Thoracic aorta (tissue), 2 donors: ENCODE measurements at places on chromosomes 12 and 14.

DNA sequence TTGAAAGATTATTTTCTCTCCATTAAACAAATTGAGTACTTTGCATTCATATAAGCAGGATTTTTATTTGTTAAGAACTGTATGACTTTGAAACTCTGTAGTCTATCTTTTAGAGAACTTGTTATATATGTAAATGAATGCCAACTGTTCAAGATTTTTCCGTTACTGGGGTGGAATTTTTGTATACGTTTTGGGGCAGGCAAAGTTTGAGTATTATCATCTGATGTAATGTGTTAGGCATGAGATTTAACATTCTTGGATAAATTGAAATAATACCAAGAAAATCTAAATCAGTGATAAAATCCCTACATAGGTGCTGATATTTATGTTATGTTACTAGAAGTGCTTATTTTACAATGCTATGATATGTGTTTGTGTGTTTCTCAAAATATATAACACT is 8.4 kb downstream of the CNOT2 start:
- no peak for DNase-seq

DNA sequence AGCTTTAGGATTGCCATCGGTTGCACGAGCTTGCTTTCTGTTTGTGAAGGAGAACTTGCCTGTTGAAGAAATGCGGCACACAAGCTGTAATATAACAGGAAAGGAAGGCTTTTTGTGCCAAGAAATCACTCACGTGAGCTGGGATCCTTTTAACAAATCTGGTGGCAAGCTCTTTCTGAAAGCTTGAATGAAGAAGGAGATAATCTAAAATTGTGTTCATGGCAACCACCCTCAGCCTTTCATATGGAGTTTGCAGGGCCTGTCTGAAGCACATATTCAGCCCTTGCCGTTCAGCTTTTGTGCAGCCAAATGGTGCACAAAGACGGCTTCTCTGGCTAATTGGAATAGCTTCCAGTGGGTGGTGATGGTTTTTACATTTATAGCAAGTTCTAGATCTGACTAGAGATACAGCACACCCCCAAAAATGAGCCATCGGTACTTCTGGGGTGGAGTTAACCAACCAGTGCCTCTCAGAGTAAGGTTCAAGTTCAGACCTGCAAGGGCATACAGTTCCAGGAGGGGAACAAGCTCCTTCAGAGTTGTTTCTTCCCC is 107.4 kb downstream of the AEBP2 start:
- DNase-seq = no peak

DNA sequence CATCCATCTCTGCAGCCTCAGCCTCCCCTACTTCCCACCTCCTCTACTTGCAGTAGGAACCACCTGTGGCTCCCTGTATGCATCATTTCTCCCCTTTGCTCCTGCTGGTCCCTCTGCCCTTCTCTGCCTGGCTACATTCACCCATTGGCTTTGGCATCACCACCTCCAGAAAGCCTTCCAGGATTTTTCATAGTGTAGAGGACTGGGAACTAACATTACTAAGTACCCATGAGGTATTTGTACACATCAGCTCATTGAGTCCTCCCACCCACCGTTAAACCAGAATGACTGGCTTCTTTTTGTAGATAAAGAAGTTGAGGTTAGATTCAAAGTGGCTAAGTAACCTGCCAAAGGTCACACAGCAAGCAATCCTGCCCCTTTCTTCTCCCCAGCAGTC is 17.1 kb downstream of the SYNE3 start:
- no peak for DNase-seq

GRCh38 chr12:4133636-4134447 is 139.7 kb upstream of the CCND2 start:
- DNase-seq = no peak

DNA sequence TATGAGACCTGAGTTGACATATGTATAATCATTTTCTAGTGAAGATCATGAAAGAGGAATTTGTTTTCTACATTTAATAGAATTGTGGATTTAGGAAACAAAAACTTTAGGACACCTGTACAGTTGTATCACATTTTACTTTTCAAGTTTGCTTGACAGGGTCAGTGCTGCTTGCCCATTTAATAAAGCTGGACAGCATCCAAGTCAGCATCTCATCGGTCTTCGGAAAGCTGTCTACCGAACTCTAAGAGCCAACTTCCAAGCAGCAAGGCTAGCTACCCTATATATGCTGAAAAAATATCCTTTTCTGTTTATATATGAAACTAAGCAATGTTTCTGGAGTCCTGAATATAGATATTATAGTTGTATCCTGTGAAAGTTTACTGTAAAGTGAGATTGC is 52.3 kb downstream of the VEZT start:
- DNase-seq = no peak

DNA sequence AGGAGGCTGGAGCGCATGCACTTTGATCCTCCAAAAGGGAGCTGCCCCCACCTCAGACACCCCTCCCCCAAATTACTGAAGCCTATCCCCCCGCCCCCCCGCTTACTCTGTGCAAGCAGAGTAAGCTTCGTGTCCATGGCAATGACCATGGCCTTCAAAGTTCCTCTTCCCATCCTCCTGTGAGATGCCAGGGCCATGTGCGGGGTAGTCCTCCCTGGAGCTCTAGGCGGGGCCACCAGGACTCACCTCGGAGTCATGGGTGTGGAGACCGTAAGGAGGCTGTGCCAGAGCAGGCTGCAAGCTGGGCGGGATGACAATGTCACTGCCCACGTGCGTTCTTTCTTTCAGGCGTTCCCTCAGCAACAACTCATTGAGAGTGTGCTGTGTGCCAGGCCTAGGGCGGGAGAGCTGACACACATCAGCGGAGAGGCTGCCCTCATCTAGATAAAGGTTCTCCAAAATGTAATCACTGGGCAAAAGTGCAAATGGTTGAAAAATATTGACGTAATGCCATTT is 66.8 kb downstream of the C14orf132 start:
- no peak for DNase-seq

DNA sequence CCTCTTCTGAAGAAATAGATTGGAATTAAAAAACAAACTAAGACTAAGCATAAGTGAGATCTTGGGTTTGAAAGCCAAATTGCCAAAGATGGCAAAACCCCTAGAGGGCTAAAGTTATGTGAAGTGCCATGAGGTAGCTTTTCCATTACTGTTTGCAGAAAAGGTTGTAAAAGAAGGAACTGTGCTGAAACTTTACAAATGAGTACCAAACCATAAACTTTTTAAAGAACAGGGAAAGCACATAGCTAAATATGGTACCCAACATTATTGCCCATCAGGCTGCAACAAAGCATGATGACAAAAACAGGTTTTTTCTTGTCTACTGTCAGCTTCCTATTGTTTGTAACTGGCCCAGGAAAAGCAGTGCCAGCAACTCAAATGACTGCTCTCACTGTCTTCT is 224.2 kb downstream of the RAD51B start:
- no peak for DNase-seq

DNA sequence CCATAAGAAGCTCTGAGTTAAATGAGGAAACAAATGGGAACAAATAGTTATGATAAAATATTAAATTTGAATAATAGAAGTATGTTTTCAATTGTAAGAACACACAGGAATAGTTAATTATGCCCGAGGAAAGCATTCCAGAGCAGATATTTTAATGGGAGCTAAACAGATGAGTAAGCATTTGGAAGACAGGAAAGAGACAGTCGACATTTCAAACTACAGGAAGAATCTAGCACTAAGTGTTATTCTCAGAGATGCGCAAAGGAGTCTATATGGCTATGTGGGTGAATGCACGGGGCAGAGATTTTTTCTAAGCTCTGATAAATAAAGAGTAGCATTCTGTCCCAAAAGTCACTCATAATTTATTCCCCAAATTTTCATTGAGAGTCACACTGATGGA is 64.5 kb upstream of the SSTR1 start:
- DNase-seq = no peak

DNA sequence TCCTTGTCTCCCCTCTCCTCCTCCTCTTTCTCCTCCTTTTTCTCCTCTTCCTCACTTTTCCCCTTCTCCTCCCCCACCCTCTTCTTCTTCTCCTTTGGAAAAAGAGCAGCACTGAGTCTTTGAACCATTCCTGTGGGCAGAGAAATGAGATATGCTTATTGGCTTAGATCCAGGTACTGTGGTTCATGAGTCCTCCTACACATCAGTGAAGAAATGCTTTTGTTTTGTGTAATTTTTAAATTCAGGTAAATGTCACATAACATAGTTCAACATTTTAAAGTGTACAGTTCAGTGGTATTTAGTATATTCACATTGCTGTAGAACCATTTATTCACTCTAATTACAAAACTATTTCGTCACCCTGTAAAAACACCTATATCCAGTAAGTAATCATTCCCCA is 402.1 kb downstream of the AACS start:
- no peak for DNase-seq

GRCh38 chr14:73785834-73786635 is 65.6 kb upstream of the PTGR2 start:
- peak; percentile 66 for DNase-seq

GRCh38 chr12:132117558-132117875 is 26.6 kb downstream of the DDX51 start:
- DNase-seq = no peak

DNA sequence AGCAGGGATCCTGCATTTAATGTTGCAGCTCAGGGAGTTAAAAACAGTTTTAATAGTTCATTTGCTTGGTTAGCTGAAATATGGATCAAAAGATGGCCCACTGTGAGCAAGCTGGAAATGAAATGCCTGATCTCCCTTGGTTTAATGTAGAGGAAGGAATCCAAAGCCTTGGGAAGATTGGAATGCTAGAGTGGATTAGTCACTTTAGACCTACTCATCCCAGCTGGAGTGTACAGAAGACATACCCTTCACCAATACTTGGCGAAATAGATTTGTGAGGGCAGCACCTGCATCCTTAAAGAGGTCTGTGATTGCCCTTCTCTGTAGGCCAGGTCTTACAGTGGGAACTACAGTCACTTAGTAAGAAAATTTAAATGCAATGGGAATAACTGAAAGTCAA is 58.0 kb upstream of the KRAS start:
- no peak for DNase-seq

DNA sequence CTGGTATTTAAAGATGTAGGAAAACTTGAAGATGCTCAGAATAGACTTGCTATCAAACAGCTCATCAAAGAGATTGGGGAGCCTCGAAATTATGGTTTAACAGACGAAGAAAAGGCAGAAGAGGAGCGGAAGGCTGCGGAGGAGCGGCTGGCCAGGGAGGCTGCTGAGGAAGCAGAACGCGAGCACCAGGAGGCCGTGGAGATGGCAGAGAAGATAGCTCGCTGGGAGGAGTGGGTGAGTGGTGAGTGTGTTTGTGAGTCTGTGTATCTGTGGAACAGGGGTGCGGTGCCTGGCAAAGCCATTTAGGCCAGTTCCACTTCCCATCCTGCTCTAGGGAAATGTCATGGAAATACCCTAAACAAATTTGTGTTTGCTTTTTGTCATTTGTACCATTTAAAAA is 19.2 kb upstream of the PAPOLA start:
- DNase-seq = no peak

DNA sequence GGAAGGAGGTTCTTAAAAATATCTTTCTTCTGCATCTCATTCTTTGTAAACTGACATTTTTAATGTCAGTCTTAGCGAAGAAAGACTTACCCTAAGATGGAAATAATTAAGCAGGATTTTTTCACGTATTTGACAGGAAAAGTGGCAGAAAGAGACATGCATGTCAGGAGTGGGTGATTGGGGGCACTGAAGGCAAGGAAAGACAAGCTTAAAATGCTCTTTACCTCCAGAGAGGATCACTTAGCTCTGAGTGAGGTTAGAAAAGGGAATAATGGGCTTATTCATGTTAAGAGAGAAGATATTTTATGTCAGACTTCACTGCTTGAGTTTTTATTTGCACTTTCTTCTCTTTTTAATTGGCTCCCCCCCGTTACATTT is 1358.2 kb upstream of the TMEM132C start:
- no peak for DNase-seq

DNA sequence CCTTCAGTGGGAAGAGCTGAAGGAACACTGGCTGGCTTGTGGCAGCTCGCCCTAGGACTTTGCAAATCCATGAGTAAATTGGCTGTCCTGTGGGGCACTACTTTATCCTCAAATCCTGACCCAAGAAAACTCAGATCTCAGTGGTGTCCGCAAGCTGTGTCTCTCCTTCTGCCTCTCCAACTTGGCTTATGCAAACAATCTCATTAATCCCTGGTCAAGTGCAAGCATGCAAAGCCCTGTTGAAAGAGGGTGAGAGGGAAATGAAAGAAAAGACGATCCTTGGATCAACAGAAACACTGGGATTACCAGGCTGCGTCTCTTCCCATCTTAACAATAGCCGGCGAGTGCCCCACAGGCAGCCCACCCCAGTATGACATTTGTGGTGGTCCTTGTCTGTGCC is 901.6 kb downstream of the BCL11B start:
- DNase-seq = no peak

DNA sequence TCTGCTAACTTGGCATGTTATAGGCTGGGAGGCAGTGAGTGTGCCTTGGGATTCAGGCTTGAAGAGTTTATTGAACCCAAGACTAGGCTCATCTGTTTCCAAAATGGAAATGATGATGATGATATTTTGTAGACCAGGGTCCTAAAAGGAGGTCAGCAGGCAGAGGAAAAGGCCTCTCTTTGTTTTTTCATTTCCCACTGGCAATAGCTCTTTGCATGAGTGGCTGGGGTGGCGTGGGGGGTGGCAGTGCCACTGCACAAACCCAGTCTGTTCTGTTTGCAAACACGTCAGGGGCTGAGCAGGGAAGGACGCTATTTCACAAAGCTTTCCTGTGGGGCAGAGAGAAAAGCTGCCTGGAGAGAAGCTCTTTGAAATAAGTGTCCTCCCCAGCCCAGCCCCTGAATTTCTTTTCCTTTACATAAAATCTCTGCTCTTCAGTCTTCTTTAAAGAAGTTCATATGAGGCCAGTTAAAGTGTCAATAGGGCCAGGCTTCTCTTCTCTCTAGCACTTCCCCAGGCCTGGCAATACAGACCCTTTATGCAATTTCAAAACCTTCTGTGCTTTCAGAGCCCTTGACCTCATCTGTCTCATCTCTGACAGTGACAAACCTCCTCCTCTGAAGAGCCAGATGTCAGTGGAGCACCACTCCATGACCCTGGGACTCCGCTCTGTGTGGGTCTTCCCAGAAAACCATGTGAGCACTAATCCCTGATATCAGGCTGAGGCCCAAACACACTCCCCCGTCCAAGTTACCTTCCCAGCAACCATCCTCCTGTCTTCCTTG is 72.8 kb downstream of the ZNF664 start:
- DNase-seq = no peak

- no peak for DNase-seq
Observed at GRCh38 chr12:127260999-127261398, 1006.0 kb upstream of the TMEM132C start.
